ENCODE measurements at places on chromosomes 2 and 18.

- DNase-seq = no peak
These were observed 627 bp downstream of the RNF25 start for GRCh38 chr2:218671097-218671653.

- no peak for DNase-seq
These were observed 88.9 kb upstream of the SLC35G4 start for GRCh38 chr18:11520536-11520935.

- no peak for DNase-seq
These were observed 473.5 kb downstream of the RIT2 start for GRCh38 chr18:42641996-42642395.

GRCh38 chr2:149064856-149065630, 26.5 kb downstream of the LYPD6B start:
- no peak for DNase-seq

GRCh38 chr2:190607657-190608357, 41.1 kb upstream of the NAB1 start:
- DNase-seq = no peak

DNA sequence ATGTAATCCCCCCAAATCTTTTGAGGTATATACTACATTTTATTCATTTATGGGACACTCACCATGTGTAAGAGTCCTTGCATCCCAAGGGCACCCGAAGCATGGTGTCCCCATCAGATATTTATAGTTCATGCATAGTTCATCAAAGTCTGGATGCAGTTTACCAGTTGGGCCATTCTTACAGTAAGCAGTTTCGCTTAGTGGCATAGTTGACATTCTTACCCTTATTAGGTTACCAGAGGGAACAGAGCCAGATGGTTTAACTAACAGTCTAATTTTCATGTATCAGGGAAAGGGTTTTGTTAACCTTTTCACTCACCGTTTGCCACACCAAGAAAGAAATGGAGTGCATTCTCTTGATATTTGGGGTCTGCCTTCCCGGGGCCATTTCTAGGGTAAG, 7.1 kb downstream of the ZNF407 start:
- DNase-seq = no peak

DNA sequence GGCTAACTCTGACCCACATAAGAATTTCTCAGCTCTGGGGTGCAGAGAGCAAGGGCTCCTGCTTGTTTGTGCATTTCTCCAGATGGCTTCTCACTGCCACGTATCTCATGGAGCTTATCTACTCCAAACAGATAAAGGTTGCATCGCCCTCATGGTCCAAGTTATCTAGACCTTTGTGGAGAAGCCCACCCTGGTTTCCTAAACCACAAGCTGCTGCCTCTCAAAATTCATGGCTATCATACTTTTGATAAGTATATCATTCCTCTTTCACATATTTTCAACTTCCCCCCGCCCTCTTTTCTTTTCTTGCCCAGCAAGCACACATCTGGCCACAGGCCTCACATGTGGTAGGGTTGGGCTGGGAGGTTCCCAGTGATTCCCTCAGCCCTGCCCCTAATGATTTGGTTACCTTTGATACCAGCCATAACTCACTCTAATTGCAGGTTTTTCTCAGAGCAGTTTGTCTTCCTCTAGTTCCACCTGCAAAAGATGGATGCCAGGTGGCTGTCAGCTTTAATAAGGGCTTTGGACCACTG, 146.0 kb downstream of the RHBDD1 start:
- DNase-seq = no peak

All from stimulated activated CD8-positive, alpha-beta memory T cell treated with anti-CD3 and anti-CD28 coated beads, Interleukin-15, amount 100 ng/mL, for 48 hours (primary cell).